GM12865 (cell line): ENCODE measurements at places on chromosomes 3 and 15.

DNA sequence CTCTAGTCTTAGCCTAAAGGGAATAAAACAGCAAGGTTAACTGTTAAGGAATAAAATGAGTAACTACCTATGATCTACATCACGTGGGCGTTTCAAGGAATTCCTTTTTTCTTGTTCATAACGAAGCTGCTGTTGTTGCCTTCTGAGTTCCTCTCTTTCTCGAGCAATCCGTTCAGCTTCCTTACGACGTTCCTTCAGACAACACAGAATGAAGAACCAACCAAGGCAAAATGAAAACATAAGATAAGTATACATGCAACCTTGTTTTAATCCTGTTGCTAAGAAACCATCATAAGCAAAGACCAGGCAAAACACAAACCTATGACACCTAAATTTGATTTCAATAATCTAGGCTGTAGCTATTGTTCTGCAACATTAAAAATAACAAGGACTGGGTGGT is 44.1 kb downstream of the SLTM start:
- DNase-seq = no peak

GRCh38 chr3:127589600-127590281 is 792 bp downstream of the TPRA1 start:
- DNase-seq = peak; percentile 24

DNA sequence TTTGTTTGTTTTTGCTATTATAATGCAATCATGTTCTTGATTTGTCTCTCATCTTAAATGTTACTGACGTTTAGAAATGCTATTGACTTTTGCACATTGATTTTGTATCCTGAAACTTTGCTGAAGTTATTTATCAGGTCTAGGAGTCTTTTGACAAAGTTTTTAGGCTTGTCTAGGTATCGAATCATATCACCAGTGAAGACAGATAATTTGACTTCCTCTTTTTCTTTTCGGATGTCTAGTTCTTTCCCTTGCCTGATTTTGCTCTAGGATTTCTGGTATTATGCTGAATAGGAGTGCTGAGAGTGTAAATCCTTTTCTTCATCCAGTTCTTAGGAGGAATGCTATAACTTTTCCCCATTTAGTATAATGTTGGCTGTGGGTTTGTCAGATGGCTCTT is 719.7 kb upstream of the BCHE start:
- DNase-seq = no peak

- DNase-seq = no peak
These were observed 77.3 kb downstream of the ETFA start for GRCh38 chr15:76233921-76234320.

DNA sequence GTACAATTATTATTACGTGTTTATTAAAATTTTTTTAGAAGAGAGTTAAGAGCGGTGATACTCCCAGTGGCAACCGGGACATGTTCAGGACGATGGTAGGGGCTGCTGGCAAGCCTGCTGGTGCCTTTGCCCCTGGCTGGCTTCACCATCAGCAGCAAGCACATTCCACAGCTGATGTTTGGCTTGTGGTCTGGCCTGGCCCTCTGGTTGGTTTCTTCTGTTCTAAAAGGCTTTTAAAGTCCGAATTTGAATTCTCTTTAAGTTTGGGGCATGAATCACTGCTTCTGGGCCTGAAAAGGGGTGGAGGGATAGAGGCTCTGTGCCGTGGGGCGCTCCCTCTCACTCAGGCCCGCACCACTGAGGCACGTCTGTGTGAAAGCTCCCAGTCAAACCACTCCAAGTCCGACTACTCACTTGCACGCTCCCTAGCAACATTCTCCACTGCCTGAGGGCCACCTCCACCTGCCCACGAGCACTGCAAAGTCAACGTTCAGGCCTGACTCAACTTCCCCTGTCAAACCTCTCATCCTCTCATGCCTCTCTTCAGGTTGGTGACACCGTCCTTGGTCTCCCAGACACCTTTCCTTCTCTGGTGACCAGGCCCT is 10.1 kb downstream of the ITGA11 start:
- DNase-seq = no peak

DNA sequence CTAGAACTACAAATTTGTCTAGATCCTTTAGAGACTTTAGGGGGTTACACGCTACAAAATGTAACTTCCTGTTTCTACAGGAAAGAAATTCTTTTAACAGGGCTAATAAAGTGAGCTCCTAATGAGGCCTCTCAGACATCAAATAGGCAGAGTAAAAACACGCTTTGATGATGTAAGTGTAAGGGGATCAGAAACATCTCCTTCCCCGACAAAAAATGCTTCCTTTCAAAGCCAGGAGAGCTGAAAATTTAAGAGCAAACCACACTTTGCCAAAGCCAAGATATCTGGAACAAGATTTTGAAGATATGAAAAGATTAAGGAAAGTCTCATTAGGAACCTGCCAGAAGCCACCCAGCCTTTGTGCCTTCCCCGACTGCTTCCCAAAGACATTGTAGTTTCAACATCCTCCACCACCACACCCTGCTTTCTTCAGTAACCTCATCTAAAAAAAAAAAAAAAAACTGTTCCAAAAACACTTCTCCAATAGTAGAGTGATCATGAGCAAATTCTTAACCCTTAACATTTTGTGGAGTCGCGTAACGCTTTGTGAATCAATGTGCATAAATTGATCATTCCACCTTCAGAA is 505.0 kb upstream of the THBS1 start:
- no peak for DNase-seq
